ENCODE measurements at places on chromosomes 3 and 15.

GRCh38 chr15:91045065-91045464 lies 22.7 kb upstream of the VPS33B start:
- DNase-seq, result no peak

DNA sequence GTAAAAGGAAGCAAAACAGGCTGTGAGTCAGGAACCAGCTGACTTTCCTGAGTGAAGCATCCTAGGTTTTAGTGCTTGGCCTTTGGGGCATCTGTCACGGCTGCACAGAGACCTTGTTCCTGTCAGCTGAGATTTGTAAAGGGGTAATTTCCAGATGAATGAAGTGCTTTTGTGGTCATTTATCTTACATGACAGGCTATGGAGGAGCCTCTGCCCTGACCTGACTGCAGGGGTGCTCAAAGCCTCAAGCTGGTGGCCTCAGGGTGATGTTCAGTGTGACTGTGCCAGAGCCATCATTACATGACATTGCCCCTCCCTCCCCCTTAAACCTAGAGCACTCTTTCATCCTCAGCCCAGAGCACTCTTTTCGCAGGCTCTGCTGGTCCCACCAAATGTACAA lies 132.5 kb downstream of the ARNT2 start:
- DNase-seq, result no peak

DNA sequence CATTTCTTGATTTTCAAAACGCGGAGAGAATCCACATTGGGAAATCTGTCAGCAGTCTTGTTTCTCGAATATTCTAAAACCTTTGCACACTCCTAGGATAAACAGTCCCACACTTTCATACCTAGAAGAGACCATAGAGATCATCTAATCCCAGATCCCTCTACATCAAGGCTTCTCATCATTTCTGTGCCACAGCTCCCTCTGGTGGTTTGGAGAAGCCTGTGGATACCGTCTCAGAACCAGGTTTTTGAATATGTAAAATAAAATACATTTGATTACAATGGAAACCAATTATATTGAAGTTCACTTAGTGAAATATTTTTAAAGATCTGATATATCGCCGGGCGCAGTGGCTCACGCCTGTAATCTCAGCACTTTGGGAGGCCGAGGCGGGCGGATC lies 211.9 kb upstream of the GOLGA6L4 start:
- DNase-seq, result no peak

- DNase-seq, result no peak
Measured at GRCh38 chr15:62482785-62483429, 317.8 kb upstream of the C2CD4B start.

GRCh38 chr3:64552160-64552559 lies 135.6 kb downstream of the ADAMTS9 start:
- no peak for DNase-seq

DNA sequence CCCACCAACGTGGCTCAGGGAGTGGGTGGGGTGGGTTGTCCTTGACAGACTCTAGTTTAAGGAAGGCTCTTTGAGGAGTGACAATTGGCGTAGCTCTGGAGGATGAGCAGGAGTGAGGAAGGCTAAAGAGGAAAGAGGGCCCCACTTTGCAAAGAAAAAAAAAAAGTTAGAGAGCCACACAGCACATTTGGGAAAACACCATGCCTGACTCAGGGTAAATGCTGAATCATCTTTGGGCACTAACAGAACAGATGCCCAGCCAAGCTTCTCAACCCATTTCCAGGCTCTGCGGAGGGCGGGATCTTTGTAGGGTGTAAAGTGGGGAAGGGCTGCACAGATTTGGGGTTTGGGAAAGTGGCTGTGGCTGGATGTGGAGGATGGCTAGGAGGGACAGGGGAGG lies 179.1 kb upstream of the RGMA start:
- DNase-seq, result no peak

DNA sequence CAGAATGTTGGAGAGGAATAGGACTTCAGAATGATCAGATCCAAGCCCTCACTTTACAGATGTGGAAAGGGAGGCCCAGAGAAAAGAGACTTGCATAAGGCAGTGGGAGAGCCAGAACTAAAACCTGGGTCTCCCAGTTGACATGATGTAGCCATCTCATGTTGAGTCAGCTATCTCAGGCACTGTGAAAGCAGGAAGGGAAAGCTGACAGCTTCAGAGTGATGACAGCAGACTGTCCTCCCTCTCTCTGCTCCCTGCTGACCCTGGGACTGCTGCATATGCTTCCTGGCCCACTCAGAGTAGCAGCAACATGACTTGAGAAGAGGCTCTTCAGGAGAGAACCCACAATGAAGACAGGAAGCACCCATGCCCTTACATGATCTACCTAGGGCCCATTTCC lies 14.7 kb downstream of the FHIT start:
- DNase-seq, result no peak

GRCh38 chr3:25619382-25619781 lies 45.3 kb downstream of the TOP2B start:
- DNase-seq, result no peak

DNA sequence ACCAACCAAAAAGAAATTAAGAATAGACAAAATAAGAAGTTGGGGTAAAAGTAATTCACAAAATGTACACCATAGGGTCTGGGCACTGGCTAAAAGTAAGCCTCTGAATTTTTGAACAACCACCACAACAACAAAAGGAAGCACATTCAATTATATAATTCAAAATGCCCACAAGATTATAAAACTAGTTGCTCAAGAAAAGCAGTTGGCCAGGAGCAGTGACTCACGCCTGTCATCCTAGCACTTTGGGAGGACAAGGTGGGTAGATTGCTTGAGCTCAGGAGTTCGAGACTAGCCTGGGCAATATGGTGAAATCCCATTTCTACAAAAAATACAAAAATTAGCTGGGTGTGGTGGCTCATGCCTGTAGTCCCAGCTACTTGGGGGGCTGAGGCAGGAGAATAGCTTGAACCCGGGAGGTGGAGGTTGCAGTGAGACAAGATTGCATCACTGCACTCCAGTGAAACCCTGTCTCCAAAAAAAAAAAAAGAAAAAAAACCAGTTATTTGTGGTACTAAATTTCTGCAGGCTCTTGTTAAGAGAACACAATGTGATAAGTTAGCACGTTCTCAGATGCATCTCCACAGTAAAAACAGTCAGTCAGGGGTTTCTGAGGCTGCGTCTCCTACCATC lies 6.6 kb upstream of the ATP11B start:
- DNase-seq, result no peak

DNA sequence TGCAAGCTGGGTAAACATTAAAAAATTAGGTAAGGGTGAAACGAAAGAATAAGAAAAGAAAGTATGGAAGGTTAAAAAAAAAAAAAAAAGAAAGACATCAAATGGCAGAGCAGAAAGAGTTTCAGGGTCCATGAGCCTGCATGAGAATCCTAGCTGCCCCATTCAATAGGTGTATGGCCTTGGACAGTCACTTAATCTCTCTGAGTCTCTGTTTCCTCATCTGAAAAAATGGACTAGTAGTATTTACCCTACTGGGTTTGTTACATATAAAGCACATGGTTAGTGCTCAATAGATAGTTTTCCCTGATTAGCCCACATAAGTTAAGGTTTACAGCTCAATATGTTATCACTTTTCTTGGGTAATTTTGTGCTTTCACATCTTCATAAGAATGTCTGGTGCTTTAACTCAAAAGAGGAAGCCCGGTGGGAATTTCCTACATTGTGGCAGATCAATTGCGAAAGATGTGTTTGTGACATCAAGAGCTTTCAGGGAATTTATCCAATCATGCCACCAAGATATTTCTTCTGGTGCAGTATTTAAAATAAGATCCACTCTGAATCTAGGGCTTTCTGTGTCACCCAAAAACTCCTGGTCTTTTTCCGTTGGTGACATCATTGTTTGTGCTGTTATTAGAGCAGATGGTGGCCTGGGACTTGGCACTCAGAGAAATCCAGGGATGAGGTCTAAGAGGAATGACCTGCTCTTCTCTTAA lies 57.2 kb upstream of the UBE2E1 start:
- DNase-seq, result no peak

- DNase-seq, result no peak
Measured at GRCh38 chr15:80405970-80406369, 1.8 kb downstream of the ARNT2 start.

DNA sequence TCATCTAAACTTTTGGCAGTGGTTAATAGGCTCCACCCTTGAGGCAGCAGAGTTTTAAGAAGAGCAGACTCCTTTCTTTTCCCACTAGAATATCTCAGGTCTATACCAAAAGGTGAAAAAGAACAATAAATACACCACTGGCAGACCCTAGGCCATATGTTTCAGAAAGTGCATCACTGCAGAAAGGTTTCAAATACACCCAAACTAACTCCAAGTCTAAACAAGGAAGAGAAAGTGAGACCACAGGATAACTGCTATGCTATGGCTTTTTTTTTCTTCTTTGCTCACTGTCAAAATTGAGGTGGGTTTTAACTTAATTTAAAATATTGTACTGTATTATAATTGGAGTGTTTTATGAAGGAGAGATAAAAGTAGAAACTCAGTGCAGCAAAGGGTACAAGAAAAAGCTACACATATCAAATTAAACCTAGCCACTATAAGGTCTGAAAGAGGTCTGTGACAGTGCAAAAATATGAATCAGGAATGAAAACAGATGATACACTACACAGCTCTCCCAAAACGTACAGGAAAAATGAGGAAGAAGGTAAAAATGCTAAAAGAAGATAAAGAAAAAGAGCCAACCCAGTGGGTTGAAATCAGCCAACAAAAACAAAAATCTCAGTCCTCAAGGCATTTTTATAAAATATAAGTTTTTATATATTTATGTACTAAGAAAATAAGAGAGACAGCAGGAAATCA lies 8.4 kb downstream of the SNX4 start:
- DNase-seq, result no peak

DNA sequence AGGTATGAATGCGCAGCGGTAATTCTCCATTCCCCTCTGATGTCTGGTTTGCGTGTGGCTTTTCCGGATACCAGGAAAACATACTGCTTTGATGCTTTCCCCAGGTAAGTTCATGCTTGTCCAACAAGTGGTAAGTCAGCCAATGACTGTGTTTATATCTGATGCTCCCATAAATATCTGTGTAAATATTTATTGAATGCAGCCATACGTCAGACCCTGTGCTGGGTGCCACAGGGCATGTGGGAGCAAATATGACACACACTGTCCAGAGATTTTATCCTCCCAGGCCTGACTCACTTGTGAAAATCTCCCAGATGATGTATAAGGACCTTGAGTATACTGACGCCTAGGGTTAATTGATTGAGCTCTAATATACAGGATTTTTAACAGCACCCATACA lies 29.6 kb upstream of the CEMIP start:
- no peak for DNase-seq

DNA sequence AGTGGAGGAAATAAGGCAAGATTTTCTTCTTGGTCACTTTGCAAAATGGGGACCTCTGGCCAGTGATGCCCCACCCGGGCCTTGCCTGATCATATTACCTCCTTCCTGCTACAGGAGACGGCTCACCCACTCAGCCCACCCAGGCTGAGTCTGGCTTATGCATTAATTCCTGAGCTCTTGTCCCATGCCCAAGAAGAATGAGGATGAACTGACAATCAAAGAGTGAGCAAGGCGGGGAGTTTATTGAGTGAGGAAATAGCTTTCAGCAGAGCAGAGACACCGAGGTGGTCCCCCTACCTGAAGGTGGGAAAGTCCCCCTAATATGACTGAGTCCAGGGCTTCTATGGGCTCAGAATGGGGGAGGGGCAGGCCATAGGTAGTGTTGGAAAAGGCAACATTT lies 107.5 kb downstream of the EOMES start:
- no peak for DNase-seq

DNA sequence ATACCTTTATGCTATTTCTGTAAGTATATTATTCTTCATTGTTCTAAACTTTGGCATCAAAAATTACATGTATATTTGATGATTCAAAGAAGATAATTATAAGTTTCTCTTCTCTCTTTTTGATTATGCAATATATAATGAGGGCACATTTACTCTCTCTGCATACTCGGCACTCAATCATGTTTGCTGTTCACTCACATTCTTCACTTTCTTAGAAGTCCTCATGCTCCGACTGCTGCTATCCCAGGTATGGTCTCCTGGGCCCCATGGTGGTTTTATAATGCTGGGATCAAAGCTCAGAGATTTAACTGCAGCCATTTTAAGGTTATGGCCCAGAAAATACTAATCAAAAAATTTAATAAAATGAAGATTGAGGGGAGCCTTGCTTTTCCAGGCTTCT lies 529.7 kb upstream of the IL12A start:
- no peak for DNase-seq

- DNase-seq, result no peak
Measured at GRCh38 chr15:84883466-84883865, 996 bp upstream of the SLC28A1 start.

GRCh38 chr15:92817339-92817886 lies 82.7 kb upstream of the CHD2 start:
- DNase-seq, result no peak

GRCh38 chr3:197404030-197404429 lies 105.6 kb upstream of the DLG1 start:
- no peak for DNase-seq

- no peak for DNase-seq
Measured at GRCh38 chr15:83339396-83339795, 54.9 kb upstream of the BNC1 start.

- DNase-seq, result no peak
Measured at GRCh38 chr3:25604107-25604805, 60.5 kb downstream of the TOP2B start.

DNA sequence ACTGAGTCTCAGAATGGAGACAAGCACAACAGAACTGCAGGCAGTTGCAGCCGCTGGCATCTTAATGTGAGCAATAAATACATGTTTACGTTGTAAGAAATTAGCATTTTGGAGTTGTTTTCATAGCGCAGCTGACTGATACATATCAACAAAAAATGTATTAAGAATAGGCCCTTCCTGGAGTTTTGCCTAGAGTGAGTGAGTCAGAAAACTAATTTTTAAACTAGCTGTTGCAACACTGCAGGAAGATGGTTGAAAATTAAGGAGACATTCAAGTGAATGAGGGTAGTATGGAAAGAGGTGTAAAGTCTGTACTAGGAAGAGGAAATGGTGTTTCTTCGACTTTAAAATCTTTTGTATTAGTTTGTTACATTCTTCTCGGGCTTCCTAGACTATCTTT lies 39.6 kb upstream of the TIMP4 start:
- no peak for DNase-seq

DNA sequence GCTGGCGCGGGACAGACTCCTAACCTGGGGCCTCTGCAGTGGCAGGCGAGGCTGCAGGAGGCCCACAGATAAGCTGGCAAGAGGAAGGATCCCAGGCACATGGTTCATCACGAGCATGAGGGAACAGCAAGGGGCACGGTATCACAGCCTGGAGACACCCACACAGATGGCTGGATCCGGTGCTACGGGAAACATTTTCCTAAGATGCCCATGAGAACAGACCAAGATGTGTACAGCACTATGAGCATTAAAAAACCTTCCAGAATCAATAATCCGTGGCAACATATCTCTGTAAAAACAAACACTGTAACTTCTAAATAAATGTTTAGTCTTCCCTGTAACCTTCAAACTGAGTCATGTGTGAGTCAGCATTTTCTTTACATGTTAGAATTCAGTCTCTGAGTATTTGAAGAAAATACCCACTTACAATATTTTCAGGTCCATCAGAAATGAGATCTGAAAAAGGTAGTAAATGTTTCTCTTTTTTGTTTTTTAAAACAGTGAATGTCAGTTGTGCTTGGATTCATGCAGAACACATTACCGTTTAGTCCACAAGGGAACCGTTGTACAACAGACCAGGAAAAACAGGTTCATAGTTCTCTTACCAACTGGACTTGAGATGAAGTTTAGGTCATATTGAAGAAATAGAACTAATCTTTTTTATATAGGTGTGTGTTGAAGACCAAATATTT lies 75.9 kb downstream of the BOC start:
- no peak for DNase-seq
